Glutamatergic neuron (in vitro differentiated cells): ENCODE measurements at places on chromosomes 7 and 10.
A peak's percentile ranks its signal among the peaks of the same experiment; 100 is the strongest.

GRCh38 chr10:1524540-1524939, 212.8 kb downstream of the ADARB2 start:
- no peak for DNase-seq

DNA sequence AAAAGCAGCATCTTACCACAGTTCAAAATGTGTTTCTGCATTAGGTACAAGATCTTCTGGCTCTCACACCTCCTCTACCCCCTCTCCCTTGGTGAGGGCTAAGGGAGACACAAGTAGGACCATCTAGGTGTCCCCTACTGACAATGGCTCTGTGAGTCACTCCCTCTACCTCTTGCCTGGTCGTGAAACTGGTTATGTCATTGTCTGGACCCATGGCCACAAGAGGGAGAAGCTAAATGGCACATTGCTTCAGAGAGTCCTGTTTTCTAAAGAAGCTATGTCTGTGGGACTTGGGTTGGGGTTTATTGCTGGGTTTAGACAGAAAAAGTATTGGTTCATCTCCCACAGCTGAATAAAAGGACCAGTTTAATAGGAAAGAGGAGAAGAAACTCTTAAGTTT, 4.0 kb upstream of the PLXNA4 start:
- DNase-seq = no peak

- DNase-seq = no peak
Measured at GRCh38 chr7:151954866-151955820, 1.1 kb upstream of the GALNTL5 start.

GRCh38 chr7:101815826-101816594, 1.4 kb upstream of the CUX1 start:
- peak; percentile 86 for DNase-seq
